Lung (tissue), 17 donors: ENCODE measurements at places on chromosomes 4 and X. TPM values are rescaled to one million over a fixed set of nuclear protein-coding genes. Genes with fewer than 3 reads are reported as not detected.

The ATP1B4 gene
- not detected for total RNA-seq

The KIAA1210 gene
- 0.20 TPM for total RNA-seq

The PPP4R3C gene
- total RNA-seq, result not detected

The ZAR1 gene
- not detected for total RNA-seq

The DCHS2 gene
- total RNA-seq, result 1.0 TPM

The TRPC3 gene
- 6.3 TPM for total RNA-seq

The DIAPH2 gene
- 23.0 TPM for total RNA-seq

DNA sequence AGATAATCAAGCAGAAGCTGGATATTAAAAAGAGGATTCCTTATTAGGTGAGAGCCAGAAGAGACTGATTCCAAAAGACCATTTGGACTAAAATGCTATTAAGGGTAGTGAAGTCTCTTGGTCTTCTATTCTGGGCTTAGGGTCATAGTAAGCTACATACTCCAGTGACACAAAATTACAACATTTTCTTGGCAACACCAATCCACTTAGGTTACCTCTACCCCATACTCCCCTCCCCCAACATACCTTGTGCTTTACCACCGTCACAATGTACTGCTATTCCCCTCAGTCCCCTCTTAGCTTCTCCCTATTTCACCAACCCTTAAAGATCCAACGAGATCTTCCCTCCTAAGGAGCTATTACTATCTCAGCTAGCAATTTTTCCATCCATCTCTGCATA, 11.4 kb downstream of the RLIM start:
- no peak for DNase-seq

GRCh38 chr4:85826060-85826678, 351.2 kb downstream of the ARHGAP24 start:
- DNase-seq, result peak; percentile 61

- no peak for DNase-seq
Measured at GRCh38 chr4:118282692-118283091, 70.1 kb downstream of the PRSS12 start.

- peak; percentile 69 for DNase-seq
Measured at GRCh38 chr4:6953751-6954380, 44.2 kb downstream of the TBC1D14 start.

DNA sequence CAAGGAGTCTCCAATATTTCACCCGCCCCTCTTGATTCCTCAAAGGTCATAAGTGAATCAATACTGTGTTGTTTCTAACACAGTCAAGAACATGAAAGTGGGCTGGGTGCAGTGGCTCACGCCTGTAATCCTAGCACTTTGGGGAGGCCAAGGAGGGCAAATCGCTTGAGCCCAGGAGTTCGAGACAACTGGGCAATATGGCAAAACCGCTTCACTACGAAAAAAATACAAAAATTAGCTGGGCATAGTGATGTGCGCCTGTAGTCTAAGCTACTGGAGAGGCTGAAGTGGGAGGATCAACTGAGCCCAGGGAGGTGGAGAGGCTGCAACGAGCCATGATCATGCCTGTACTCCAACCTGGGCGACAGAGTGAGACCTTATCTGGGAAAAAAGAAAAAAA, 3.4 kb downstream of the ACSL1 start:
- no peak for DNase-seq

- DNase-seq, result peak; percentile 74
Measured at GRCh38 chr4:76067652-76068286, 6.7 kb upstream of the ART3 start.

DNA sequence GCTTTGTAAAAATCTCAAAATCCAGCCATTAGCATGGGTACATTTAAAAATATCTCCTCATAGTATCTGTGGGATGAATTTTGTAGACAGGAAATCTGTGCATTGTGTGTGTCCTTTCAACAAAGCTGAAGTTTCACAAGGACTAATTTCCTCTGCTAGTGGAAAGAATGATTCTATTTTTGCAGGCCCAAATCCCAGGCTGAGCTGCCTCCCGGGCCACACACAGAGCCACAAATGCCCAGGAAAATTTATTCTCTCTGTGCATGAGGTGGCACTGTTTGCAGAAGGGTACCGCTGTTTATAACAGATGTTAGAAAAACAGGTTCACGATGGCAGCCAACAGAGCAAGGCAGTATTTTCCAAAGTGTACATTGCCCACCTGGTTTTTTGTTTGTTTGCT, 11.0 kb upstream of the VCX3B start:
- DNase-seq, result peak; percentile 13

DNA sequence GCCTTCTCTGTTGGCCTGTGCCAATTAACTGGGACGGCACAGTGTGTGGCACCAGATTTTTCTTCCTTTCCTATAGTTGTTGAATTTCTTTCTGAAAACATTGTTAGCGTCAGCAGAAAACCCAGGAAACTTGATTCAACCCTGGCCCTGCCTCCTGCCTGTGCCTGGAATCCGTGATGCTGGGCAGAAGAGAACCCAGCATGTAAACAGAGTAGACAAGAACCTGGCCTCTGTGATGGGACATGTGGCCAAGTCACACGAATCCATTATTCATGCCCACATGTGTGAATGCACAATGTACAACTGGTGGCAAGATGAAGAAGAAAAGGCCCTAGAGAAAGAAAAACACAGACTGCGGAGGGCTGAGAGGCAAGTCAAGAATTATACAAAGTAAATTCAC, 111.4 kb downstream of the EFHC2 start:
- no peak for DNase-seq

DNA sequence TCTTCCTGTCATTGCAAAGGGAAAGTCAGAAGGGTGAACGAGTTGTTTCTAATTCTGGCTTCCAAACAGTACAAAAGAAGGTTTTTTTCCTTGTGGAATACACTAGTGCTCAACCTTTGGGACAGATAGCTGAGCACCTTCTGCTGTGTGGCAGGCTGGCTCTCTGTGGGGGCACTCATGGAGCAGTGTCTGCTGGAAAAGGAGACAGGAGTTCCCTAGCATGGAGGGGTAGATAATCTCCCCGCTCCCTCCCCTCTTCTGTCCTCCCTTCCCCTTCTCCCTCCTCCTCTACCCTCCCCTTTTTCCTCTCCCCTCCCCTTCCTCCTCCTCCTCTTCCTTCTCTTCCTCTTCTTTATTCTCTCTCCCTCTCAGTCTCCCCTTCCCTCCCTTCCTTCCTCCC, 62.4 kb upstream of the MTM1 start:
- no peak for DNase-seq

GRCh38 chrX:39969819-39970504, 127.8 kb downstream of the BCOR start:
- peak; percentile 32 for DNase-seq

GRCh38 chrX:41857670-41858069, 65.7 kb downstream of the CASK start:
- DNase-seq, result no peak

- no peak for DNase-seq
Measured at GRCh38 chr4:174665799-174666198, 143.5 kb upstream of the HPGD start.

- no peak for DNase-seq
Measured at GRCh38 chrX:2697306-2697705, 6.2 kb downstream of the CD99 start.

GRCh38 chrX:38627683-38628082, 66.3 kb downstream of the TSPAN7 start:
- DNase-seq, result no peak

DNA sequence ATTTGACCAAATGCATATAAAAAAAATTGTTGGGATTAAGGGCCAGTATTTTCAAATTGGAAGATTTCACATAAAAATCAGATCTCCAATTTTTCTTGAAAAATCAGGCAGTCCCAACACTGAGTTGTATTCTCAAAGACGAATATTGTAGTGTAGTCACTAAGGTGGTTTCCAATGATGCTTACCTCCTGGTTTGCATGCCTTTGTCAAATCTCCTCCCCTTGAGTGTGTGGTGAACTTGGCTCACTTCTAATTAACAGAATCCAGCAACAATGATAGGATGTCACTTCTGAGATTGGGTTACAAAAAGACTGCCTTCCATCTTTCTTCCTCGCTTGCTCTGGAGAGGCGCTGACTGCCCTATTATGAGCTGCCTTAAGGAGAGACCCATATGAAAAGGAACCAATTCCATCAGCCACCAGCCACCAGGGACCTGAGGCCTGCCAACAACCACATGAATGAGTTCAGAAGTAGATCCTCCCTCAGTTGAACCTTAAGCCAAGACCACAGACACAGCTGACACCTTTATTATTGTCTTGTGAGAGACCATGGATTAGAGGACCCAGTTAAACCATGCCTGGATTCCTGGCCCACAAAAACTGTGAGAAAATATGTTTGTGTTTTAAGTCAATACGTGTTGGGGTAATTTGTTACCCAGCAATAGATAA, 31.2 kb upstream of the TSPAN5 start:
- DNase-seq, result no peak

DNA sequence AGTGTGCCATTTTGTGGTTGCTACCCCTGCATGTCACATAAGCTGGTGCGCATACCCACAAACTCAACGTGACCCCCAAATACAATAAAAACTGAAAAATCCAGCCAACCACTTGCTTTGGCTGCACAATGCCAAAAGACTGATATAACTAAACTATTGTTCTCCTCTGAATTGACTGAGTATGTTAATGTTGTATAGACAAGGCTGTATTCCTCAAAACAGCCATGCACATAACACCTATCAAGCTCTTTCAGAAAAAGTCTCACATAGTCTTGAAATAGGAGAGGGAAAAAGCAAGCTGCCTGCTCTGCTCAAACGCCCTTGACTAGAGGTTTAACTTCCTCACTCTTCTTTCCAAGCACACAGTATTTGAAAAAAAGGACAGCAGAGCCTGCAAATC, 126.4 kb upstream of the NOCT start:
- DNase-seq, result no peak
